ENCODE measurements at places on chromosomes 3 and 15.
A peak's percentile ranks its signal among the peaks of the same experiment; 100 is the strongest.

- no peak for DNase-seq
Measured at GRCh38 chr3:160676547-160677303, at the start of gene ARL14. TSS of gene ARL14 (plus strand) at chr3:160677160. CDS start at chr3:160677347, 187 bp downstream.

DNA sequence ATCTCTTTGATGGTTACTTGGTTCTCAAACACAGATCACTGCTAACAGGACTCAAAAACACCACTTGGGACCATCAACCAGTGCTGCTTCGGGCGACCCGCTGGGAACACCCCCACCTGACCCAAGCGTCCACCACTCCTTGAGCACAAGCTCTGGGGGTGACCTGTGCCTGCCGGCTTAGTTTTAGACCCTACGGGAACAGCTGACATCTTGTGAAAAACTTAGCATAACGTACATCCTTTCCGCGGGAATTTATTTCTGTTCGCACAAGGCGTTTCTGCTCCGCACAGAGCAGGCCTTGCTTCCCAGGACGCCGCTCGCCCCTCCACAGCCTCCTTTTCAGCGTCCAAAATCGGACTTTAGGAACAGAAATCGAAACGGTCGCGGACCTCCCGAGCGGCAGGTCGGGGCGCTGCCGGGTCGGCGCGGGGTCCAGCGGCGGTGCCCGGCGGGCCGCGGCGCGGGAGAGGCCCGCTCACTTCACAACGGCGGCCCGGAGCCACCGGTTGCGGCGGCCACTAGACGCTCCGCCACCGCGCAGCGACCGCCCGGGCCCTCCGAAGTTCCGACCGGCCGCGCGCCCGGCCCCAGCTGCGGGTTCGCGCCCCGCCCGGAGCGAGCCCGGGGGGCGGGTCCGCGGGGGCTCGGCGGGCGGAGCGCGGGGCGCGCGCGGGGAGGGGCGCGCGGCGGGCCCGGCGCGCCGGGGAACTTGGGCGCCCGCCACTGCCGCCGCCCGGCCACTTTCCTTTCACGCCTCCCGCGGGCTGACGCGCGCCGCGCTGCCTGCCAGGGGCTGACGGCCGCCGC lies 959 bp downstream of the SFMBT1 start:
- peak; percentile 75 for DNase-seq

- DNase-seq: no peak
Measured at GRCh38 chr3:46400000-46400734, 6.7 kb downstream of the CCR5AS start.

DNA sequence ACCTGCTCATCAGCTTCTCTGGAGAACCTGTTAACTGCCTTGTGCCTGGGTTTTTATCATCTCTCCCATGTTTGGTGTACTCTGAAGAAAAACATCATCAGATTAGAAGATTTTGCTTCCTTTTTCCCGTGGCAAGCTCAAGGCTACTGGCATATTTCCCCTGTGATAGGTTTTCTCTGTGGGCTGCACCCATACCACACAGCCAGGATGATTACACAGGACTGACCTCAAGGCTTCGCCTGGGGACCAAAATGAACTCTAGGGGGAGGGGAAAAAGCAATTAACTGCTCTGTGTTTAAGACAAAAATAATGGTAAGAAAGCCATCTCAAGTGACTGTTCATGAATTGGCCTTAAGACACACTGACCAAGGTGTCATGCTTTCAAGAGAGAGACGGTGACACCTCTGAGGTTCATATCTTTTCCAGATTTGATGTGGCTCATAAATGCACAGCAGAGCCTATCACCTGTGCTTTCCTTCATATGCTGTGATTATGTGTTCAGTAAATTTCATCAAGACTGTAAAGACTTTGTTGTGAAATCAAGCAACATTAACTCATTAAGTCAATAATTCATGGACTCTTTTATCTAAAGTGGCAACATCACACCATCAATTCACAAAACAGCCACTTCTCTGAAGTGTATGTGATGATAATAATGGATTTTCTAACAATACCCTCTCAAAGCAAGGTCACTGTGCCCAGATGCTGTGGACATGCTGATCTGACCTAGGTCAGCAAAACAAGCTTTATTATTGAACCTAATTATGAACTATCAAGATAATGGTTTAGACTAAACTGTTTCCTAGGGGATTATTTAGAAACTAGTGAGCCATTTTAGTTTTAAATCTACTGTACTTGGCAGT lies 427.9 kb downstream of the WDR72 start:
- DNase-seq: no peak

GRCh38 chr3:14522768-14523167 lies 17.4 kb downstream of the GRIP2 start:
- no peak for DNase-seq

DNA sequence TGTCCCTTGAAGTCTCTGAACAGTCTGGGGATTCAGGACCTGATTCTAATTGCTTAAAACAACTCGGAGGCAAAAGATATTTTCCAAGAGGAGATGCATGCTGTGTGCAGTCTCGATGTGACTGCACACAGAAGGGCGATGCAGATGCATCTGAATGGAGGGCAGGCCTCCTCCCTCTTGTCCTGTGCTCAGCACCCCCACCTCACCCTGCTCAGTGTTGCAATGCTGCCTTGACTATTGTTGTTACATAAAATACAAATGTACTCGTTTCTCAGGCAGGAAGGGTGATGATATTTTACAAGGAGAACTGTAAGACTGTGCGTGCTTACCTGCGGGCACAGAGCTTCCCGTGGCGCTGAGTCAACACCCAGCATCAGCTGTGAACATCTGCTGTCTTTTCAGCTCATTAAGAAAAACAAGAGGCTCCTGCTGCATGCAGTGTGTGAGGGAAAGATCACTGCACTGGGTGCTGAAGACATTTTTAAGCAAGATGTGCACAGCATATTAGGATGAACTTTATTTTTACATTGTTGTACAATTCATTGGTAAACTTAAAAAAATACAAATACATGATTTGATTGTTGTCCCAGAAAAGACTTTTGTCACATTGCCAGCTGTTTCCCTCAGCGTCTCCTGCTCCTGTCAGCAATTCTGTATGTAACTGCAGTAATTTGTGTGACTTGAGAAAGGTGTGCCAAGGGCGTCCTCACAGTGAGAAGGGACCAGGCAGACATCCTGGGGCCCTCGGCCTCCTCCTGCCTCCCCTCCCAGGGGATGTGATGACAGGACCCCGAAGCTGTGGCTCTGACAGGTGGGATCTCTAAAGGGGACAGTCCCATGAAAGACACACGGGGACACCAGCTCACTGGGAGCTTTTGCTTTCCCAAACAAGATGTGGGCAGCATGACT lies 56.3 kb upstream of the RPL32 start:
- DNase-seq: no peak

- no peak for DNase-seq
Measured at GRCh38 chr15:99132122-99132521, 27.2 kb downstream of the SYNM start.

- no peak for DNase-seq
Measured at GRCh38 chr15:48896869-48897814, 19.2 kb downstream of the EID1 start.

DNA sequence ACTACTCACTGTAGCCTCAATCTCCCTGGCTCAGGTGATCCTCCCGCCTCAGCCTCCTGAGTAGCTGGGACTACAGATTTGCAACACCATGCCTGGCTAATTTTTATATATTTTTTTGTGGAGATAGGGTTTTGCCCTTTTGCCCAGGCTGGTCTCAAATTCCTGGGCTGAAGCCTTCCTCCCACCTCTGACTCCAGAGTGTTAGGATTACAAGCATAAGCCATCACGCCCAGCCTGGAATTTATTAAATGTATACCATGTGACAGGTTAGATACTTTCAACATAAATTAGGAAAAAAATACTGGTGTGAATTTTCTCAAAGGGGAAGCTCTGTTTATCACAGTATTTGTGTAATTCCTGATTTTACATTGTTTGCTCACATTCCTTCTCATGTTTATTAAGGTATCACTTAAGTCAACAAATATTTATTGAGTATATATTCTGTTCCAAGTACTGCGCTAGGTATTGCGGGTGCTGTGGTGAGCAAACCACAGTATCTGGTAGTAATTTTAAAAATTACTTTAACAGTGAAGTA lies 24.8 kb downstream of the PPP4R2 start:
- DNase-seq: no peak

DNA sequence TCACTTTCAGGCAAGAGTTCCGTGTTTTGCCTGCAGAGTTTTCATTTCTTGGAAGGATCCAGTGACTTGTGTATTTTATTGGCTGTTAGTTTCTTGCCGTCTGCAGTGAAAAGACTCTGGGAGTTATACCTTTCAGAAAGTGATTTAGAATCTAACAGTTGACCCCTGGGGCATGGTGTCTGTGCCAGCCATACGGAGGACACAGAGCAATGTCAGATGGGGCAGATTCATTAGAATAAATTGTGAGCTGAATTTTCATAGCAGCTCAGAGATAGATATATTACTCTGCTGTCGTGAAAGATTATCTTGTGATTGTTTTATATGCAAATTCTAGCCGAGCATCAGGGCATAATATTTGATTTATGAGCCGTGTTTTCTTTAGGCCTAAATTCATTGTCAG lies 131.6 kb downstream of the SV2B start:
- DNase-seq: no peak

- DNase-seq: no peak
Measured at GRCh38 chr3:175274056-175274455, 414.9 kb downstream of the NAALADL2 start.

- DNase-seq: no peak
Measured at GRCh38 chr15:42891569-42891968, 29.0 kb downstream of the TTBK2 start.

DNA sequence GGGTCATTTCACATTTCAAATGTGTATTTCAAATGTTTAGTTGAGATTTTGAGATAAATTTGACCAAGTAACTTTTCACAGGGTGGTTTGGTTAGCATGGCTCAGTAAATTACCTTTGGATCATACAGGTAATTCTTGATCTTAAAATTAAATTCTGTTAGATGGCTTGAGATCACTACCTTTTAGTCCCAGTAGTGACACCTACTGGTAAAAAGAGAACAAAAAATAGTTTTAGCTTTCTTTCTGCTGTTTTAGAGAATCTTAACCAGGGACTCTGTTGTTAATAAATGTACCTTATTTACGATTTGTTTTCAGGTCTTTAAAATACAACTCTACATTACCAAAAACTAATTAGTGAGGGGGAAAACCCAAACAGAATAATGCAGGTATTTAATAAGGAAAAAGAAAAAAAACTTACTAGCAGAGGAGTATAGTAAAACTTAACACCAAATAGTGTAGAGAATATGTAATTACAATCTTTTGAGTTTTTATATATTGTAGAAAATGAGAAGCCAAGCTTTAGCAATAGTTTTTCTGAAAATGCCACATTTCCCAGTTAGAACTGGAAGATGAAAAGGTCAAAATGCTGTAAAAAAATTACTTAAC lies 620.3 kb upstream of the AGTR1 start:
- DNase-seq: no peak

DNA sequence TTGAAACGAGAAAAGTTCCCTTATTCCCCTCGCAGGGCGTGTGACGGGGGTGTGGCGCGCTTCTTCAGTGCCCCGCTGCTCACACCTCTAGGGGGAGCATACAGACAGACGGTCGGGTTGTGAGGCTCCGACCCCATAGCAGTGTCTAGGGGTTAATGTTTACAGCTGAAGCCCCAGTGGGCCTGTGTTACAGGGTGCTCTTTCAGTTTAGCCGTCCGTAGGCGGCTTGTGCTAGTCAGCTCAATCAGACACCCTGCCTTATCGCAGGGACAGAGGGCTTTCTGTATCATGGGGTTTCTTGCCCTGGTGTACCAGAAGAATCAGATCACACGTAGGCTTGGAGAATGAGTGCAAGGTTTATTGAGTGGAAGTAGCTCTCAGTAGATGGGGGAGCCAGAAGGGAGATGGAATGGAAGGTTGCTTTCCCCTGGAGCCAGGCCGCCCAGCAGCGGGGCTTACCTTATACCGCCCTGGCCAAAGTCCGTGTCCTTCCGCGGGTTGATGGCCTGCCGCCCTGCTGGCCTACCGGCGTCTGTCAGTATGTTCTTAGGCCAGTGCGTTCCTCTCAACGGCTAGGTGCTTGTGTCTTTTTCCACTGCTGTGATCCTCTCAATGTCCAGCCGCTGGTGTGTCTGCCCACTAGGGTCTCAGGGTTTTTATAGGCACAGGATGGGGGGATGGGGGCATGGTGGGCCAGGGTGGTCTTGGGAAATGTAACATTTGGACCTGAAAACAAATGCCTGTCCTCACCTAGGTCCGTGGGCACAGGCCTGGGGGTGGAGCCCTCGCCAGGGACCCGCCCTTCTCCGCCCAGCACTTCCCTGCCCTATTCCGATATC lies 32.2 kb upstream of the ACP3 start:
- no peak for DNase-seq

- no peak for DNase-seq
Measured at GRCh38 chr3:140845882-140846281, 95.8 kb upstream of the SLC25A36 start.

GRCh38 chr15:66132251-66132816 lies 121.2 kb downstream of the MEGF11 start:
- no peak for DNase-seq

GRCh38 chr3:131716007-131716406 lies 213.2 kb upstream of the MRPL3 start:
- no peak for DNase-seq

- no peak for DNase-seq
Measured at GRCh38 chr3:2516762-2517441, 418.2 kb downstream of the CNTN4 start.

GRCh38 chr3:30156586-30157498 lies 449.6 kb upstream of the TGFBR2 start:
- DNase-seq: no peak

DNA sequence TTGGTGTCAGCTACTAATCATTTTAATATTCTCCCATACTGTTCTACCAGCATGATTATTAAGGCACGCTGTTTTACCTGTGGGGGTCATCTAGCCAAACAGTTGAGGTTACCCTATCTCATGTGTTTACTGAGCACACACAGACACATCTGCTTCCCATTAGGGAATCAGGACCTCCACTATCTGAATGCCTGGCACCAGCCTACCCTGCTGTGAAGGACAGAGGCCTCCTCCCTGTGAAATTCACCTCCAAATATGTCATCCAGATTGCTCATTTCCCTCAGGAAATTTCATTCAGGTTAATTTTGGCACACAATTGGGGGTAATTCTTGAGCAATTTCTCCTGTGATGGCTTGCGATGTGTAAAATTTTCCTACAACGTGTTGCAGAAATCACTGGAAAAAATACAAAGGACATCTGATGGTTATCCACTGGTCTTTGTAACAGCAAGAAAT lies 155.6 kb upstream of the NR2E3 start:
- no peak for DNase-seq

DNA sequence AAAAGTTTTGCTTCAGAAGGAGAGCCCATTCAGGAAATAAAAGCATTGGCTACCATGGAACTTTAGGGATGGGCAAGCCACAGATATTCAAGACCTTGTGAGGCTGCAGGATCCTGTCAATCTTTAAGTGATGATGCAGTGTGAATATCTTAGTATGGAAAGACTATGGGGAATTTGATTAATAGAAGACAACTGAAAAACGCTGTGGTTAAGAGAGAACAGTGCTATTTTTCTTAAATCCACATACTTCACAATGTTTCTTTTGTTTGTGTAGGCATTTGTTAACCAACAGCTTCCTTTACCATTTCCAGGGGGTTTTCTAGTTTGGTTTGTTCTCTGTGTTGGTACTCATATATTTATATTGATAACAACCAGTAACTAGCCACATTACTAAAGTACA lies 90.3 kb downstream of the TMEM212 start:
- DNase-seq: no peak

GRCh38 chr15:34984889-34985630 lies 3.0 kb downstream of the ZNF770 start:
- DNase-seq: no peak
